Muscle of arm (tissue), 14 donors: ENCODE measurements at places on chromosomes 12 and 14. TPM values are rescaled to one million over a fixed set of nuclear protein-coding genes. Genes with fewer than 3 reads are reported as not detected.

GNB3 gene
- polyA plus RNA-seq, result 22.3 TPM

DNA sequence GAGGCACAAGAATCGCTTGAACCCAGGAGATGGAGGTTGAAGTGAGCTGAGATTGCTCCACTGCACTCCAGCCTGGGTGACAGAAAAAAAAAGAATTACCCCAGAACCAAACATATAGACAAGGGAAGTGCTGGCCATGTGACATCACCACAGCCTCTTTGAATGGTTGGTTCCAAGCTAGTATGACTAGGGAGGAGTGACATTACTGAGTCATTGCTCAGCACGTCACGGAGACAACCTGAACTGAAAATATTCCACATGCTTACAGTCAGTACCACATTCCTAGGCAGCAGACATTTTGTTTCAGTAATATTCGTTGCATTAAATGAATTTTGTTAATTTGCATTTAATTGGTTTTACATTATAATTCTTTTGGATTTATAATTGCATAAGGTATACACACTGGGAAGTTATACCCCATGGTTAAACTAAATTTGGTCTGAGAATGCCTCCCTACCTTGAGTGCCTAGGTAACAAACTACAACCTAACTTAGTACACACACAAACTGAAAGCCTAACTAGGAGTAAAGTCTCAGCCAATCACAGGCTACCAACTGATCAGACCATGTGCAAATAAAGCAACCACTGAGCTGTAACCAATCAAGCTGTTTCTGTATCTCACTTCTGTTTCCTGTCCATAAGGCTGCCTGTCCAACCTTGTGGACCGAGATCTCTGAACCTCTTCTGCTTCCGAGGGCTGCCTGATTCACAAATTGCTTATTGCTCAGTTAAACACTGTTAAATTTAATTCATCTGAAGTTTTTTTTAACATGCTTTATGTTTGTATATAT is 164.4 kb downstream of the CAND1 start:
- no peak for DNase-seq

GRCh38 chr12:22116376-22116775 is 70.4 kb downstream of the CMAS start:
- no peak for DNase-seq

- no peak for DNase-seq
Observed at GRCh38 chr14:100623961-100624360, 36.7 kb upstream of the BEGAIN start.

- peak; percentile 15 for DNase-seq
Observed at GRCh38 chr14:53741479-53742232, 215.0 kb downstream of the BMP4 start.

FGF23 gene
- polyA plus RNA-seq, result 0.07 TPM

DNA sequence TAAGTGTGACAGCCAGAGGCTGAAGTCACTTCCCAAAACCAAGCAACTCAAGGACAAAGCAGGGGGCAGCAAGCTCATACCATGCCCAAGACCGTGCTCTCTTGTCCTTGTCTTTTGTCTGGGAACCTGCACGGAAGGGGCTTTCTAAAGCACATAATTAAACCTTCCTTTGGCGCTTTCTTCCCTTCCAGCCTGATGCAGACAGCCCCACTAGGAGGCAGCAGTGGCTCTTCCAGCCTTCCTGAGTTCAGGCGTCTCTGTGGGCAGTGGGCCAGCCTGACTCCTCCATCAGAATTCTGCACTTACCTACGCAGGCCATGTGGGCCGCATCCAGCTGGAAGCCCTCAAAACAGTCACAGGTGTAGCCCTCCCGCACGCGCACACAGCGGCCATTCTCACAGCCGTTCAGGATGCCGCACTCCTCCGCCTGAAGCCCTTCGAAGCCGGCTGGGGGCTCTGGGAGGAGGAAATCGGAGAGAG is 7.6 kb downstream of the ISCA2 start:
- DNase-seq, result peak; percentile 84

SPIC gene
- not detected for polyA plus RNA-seq

- no peak for DNase-seq
Observed at GRCh38 chr12:54060174-54060974, 6.7 kb downstream of the HOXC4 start.

ADAM21 gene
- 0.15 TPM for polyA plus RNA-seq

GDF3 gene
- polyA plus RNA-seq, result not detected

- DNase-seq, result no peak
Observed at GRCh38 chr12:110012137-110012536, 12.9 kb downstream of the ANKRD13A start.

DNA sequence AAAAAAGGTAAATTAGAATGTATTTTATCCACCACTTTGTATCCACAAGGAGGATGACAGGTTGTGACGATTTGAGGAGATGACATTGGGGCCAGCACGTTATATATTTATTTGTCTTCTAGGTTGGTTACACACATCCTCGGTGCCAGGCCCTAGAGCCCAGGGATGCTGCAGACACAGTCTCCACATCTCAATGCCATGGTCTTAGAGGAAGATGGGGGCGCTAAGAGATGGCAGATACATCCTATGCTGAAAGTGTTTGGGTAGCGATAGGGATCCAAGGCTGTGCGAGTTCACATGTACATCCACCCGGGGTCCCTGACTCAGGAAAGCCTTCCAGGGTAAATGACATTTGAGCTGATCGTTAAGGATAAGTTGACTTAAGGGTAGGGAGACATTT is 193.1 kb upstream of the GSC start:
- DNase-seq, result no peak
